8988T (cell line): ENCODE measurements at places on chromosomes 11 and 22.

DNA sequence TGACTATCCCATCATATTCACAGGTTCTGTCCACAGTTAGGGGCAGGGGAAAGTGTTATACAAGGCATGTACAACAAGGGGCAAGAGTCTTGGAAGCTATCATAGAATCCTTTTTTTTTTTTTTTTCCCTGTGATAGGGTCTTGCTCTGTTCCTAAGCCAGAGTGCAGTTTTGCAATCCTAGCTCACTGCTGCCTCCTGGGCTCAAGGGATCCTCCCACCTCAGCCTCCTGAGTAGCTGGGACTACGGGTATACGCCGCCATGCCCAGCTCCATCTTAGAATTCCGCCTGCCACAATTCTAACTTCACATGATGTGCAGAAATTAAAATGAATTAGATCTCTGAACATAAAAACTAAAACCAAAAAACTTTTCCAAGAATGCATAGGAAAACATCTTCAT, 31.7 kb downstream of the ZFTA start:
- no peak for DNase-seq

DNA sequence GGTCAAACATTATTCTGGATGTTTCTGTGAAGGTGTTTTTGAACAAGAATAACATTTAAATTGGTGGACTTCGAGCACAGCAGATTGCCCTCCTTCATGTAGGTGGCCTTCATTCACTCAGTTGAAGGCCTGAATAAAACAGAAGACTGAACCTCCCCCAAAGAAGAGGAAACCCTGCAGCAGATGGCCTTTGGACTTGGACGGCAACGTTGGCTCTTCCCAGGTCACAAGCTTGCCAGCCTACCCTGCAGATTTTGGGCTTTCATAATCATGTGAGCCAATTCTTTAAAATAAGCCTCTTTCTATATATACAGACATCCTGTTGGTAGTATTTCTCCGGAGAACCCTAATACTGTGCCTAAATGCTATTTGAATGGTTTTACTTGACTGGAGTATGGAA, 432.2 kb upstream of the NARS2 start:
- no peak for DNase-seq

- DNase-seq = no peak
Observed at GRCh38 chr11:120197977-120198376, 12.9 kb upstream of the OAF start.

DNA sequence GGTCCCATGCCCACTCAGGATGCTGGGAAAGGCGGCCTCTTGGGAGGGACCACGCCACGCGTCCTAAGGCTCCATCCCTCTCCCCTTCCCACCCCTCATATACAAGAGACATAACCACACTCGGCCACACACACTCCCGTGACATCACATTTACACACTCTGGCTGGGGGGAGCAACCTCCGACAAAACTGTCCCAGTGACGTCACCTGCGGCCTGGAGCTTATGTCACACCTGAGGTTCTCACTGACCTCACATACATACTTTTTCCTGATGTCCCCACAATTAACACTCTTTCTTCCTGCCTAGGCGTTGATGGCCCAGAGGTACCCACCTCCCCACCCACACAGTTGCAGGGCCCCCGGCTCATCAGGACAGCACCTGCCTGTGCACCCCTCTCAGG, 1.9 kb downstream of the ELFN2 start:
- no peak for DNase-seq

- DNase-seq = peak; percentile 81
Observed at GRCh38 chr11:62539238-62539925, 7.2 kb downstream of the AHNAK start.
